ENCODE measurements at places on chromosomes 1 and 21. TPM values are rescaled to one million over a fixed set of nuclear protein-coding genes. Genes with fewer than 3 reads are reported as not detected.

The TBX15 gene
- 0.99 TPM for total RNA-seq

DNA sequence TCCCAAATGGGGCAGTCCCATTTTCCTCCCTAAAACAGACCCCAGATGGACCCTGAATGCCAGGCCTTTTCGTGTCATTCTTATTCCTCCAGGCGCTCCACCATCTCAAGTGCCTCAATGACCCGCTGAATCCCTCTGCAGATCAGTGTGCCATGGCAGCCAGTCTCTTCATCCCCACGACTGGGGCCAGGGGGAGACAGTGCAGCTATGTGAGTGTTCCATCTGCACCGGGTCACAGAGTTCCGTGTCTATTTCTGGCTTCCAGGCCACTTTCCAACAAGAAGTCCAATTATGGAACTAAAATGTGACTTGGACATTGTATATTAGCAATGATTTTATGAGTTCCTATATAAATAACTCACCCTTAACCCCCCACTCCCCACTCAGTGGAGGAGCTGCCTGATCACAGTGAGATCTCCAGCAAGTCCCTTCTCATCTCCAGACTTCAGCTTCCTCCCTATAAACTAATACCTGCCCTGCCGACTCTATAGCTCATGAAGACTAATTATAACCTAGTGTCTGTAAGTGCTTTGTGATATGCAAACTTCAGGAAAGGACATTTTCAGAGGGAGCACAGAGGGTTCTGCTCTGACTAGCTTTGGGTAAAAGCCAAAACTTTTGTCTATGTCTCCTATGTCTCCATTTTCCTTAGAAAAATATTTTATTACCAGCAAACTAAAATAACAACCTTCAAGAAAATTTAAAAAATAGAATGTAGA lies 56.3 kb upstream of the NFASC start:
- DNase-seq = peak; percentile 51

The SERPINC1 gene
- total RNA-seq = not detected

The WLS gene
- 92.1 TPM for total RNA-seq

The EIF3I gene
- 99.2 TPM for total RNA-seq

The TMEM183A gene
- total RNA-seq = 31.5 TPM

The ZSWIM5 gene
- 1.7 TPM for total RNA-seq

DNA sequence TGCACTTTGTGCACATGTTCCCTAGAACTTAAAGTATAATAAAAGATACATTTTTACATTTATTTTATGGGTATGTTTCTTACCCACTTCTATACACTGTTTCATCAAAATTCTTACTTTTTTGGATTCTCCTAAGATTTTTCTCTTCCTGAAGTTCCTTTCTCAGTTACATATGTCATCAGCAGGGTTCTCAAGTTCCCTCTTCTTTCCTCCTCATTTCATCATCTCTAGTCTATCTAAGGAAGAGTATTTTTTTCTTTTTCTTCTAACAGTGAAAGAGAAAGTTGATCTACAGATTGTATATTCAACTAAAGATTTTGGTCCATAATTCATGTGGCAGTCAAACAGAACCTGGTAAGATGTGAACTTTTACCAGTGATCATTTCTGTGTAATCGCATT lies 41.2 kb upstream of the CYYR1 start:
- DNase-seq = no peak

GRCh38 chr1:53122961-53123413 lies 19.5 kb downstream of the SLC1A7 start:
- DNase-seq = no peak

GRCh38 chr1:191888996-191889622 lies 269.2 kb upstream of the RGS18 start:
- no peak for DNase-seq

The F3 gene
- total RNA-seq = 58.8 TPM

The ZNF678 gene
- total RNA-seq = 2.7 TPM

The SPATA21 gene
- not detected for total RNA-seq

- DNase-seq = no peak
These were observed 42.3 kb downstream of the TCEANC2 start for GRCh38 chr1:54095546-54096226.

The OLFML3 gene
- 13.5 TPM for total RNA-seq

The PCP4 gene
- 4.9 TPM for total RNA-seq

The CFAP74 gene
- total RNA-seq = not detected

DNA sequence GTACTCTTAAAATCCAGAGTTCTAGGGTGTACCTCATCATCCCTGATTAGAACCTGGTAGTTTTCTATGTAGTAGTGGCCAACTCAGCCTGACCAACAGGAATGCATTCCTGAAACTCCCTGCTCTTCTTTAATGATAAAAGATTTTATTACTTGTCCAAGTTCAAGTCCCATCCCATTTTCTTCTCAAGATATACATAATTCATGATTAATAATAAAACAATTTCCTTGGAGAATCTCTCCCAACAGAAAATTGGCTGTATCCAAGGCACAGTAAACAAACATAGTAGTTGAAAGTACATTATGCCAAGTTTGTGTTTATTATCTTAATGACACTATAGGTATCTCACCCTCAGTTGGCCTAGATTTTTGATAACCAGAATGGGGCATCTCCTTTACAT lies 714.1 kb upstream of the ADAMTS5 start:
- no peak for DNase-seq

DNA sequence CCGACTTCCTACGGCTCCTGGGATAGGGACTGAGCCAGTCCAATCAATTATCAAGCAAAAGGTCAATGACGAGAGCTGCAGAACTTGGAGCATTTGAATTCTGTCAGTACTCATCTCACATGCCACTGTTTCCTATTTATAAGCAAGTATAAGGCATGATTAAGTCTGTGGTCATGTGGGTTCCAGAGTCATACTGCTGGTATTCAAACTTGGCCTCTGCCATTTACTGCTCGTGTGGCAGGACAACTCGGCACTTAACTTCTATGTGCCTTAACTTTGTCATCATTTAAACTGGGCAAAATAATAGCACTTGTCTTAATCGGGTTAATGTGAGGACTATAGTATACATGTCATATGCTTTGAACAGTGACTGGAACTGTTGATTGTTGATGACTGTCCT lies 44.9 kb upstream of the TNFSF18 start:
- no peak for DNase-seq

- DNase-seq = peak; percentile 51
These were observed 25.5 kb downstream of the JAM2 start for GRCh38 chr21:25664491-25664931.

DNA sequence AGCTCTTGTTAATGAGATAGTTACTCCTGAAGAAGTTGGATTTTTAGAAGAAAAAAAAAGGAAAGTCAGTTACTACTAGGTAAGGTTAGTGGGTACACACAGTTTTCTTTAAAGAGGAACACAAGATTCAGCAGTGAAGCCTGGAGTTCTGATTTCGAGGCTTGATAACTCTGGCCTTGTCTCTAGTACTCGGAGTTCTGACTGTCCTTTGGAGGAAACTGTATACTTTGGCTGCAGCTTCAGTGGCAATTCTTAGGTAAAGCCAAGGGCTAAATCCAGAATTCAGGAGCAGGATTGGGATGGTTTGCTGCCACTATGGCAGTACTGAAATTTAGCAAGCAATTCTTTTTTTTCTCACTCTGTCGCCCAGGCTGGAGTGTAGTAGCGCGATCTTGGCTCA lies 9.2 kb downstream of the ACADM start:
- no peak for DNase-seq

DNA sequence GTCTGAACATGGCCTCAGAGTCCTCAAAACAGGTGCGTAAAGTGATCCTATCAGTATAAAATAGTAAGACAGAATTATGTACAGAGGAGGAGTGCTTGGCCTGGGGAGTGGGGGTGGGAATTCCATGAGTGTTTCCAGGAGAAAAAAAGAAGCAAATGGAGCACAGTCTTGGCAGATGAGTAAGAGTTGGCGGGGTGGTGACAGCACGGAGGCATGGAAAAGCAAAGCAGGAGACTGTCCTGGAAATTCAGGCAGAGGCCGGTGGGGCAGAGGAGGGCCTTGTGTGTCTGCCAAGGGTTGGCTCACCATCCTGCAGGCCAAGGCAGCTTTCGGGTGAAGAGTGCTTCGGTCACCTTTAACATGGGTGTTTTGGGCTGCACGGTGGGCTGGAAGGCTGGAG lies 63.4 kb downstream of the OPTC start:
- DNase-seq = peak; percentile 74

DNA sequence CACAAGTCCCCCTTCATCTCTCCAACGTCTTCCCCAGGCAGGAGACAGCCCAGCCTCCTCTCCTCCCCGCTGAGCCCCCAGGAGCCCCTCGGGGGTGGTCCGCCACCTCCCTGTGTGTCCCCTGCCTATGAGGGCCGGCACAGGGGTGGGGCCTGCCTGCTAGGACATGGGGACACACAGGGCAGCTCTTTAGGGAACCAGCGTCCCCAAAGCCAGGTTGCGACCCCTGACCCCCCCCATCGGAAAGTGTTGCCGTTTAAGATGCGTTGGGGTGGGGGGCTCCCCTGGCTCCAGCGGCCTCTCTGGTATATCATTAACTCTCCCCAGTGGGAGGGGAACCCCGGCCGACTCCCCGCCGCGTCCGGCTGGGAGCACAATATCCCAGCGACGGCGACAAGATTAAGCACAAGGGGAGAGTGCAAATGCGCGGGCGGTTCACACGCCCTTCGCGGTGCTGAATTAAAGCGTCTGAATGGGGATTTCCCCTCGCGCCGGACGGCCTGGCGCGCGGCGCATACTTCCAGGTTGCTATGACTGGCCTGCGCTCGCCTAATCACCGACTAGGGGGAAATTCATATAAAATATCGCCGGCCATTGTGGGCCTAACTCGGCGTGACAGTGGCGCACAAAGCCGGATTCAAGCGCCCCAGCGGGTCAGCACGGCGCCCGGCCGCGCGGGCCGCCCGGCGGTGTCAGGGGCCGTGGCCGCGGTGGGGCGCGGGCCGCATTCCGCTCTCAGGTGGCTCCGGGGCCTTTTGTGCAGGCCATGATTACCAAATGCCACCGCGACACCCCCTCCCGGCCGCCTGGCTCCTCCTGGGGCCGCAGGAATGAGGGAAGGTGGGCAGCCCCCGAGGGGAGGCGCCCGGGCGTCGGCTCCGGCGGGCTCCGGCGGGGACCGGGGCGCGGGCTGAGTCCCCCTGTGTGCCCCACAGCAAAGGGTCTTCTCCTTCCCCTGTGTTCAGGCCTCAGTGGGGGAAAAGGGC lies 30.9 kb downstream of the WNT3A start:
- no peak for DNase-seq

DNA sequence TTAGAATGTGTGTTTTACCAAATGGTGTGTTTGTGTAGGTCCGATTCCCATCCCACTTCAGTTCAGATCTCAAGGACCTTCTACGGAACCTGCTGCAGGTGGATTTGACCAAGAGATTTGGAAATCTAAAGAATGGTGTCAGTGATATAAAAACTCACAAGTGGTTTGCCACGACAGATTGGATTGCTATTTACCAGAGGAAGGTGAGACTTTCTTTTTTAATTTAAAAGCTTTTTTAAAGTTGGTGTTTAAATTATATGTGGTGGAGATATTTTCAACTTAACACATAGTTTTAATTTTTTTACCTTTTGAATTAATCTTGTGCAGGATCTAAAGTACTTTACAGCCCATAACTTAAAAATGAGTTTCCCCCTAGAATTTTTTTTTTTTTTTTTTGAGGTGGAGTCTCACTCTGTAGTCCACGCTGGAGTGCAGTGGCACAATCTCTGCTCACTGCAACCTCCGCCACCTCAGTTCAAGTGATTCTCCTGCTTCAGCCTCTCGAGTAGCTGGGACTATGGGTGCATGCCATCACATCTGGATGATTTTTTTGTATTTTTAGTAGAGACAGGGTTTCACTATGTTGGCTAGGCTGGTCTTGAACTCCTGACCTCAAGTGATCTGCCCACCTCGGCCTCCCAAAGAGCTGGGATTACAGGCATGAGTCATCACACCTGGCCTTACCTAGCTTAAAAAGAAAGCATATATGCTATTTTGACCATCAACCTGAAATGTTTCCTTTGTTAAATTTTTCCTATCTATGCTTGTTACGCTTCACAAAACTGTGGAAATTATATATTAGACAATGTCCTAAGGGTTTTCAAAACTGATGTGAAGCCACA lies 70.3 kb downstream of the PRKACB start:
- no peak for DNase-seq

The TNFRSF1B gene
- 16.6 TPM for total RNA-seq

DNA sequence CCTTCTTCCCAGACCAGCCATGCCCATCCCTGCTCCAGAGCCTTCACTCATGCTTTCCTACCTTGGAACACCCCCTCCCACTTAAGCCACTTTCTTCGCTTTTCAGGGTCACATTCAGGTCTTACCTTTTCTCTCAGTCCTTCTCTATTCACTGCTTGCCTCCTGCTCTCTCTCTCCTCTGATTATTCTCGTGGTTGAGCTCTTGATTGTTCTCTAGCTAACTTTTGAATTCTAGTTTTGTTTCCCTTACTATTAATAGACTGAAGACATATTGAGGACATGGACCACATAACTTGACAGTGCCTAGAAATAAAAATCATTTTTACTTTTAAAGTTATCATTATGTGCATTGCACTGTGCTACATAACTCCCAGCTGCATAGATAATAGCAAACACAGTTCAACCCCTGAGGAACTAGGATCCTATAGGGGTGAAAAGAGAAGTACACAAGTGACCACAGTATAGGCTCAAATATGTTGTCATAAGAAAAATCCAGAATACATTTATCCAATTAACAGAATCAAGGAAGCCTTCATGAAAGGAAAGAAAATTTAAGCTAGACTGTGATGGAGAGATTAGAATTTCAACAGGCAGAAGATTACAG lies 21.5 kb downstream of the INSL5 start:
- no peak for DNase-seq

- DNase-seq = no peak
These were observed 35.4 kb downstream of the PGM1 start for GRCh38 chr1:63628607-63629006.

Measured in heart left ventricle (tissue), 16 donors.